NCI-H748 treated with DMSO at 0.1 percent for 48 hours (cell line): ENCODE measurements at places on chromosomes 16 and 17.

- no peak for DNase-seq
Observed at GRCh38 chr16:67935101-67935401, 1.6 kb downstream of the PSMB10 start.

DNA sequence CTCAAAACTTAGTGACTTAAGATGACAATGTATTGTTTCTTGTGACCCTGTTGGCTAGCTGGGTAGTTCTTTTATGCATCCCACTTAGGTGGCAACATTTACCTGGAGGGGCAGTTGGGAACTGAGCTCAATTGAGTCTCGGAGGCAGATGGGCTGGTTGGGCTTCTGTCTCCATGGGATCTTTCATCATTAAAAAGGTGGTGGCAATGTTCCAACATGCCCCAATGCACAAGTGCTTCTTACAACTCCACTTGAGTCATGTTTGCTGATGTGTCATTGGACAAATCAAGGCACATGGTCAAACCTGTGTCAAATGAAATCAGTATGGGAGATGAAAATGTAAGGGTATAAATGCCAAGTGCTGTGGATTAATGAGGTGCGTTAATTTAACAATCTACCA is 11.7 kb upstream of the HS3ST3B1 start:
- DNase-seq, result no peak

DNA sequence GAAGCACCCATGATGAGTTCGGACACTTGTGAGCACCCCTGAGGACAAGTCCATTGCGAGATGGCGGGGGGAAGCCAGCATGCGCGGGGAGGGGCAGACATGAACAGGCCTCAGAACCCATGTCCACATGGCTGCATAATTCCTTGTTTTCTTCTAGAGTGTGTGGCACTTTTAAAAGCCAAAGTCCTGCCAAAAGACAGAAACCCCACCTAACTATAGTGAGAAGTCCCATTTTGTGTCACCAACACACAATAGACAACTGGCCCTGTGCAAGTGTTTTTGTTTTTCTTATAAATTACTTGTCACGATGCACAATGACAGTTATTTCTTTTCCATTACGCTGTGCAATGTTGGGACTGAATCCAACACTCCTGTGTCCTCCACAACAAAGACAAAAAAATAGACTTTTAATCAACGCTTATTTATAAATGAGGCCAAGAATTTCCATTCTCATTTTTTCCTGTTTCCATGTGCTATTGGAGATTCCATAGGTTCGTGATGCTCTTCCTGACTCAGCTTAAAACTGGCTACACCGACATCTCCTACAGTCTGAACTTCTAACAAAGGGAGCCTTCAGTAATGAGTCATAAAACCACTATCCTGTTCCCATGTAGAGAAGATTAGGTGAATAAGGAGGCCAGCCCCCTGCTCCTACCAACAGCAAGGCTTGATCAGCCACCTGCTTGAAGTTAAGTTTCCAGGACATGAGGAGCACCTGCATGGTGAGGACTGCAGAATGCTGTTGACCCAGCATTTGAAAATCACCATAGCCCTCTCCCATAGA is 98.9 kb downstream of the ZNF423 start:
- no peak for DNase-seq

DNA sequence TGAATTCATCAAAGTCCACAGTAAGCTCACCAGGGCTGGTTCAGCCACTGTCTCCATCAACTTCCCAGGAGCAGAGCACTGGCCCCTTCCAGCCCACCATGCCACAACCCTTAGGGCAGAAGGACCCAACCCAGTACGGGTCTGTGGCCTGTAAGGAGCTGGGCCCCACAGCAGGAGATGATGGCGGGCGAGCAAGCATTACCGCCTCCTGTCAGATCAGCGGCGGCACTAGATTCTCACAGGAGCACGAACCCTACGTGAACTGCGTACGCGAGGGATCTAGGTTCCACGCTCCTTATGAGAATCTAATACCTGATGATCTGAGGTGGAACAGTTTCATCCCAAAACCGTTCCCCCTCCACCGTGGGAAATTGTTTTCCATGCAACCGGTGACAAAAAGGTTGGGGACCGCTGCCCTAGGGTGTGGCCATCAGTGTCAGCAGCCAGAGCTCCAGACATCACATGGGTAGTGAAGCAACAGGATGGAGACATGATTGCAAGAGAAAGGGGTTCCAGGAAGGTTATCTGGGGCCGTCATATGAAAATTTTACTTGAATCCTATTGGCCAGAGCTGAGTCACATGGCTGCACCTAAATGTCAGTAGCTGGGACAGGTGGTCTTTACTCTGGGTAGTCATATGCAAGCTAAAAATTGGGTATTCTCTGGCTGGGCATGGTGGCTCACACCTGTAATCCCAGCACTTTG is 12.4 kb upstream of the SLC25A19 start:
- DNase-seq, result no peak

DNA sequence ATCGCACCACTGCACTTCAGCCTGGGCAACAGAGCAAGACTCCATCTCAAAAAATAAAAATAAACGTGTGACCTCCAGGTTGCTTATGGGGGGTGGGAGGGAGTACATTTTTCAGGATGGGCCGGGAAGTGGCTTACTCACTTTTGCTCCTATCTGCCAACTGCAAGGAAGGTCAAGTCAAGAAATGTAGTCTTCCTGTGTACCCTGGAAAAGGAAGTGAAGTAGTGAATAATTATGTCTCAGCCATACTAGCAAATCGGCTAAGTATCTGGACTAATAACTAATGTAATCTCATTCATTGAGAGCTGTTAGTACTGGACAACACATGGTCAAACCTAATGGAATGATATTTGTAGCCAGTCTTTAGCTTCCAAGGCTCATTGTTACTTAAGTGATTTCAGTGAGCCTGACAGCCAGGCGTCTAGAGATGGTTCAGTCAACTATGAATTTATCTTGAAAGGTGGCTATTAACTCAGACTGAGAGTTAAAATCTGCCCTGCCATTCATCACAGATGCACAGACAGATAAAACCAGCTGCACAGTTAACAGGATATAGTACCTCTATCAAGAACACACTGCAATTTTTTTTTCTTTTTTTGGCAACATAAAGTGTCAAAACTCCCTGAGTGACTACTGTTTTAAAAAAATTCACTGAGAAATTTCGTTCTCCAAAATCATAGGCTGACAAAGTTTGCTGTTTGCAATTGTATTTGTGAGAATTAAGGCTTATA is 3.7 kb upstream of the TACO1 start:
- no peak for DNase-seq

GRCh38 chr17:78992542-78993212 is 13.0 kb upstream of the LGALS3BP start:
- no peak for DNase-seq

DNA sequence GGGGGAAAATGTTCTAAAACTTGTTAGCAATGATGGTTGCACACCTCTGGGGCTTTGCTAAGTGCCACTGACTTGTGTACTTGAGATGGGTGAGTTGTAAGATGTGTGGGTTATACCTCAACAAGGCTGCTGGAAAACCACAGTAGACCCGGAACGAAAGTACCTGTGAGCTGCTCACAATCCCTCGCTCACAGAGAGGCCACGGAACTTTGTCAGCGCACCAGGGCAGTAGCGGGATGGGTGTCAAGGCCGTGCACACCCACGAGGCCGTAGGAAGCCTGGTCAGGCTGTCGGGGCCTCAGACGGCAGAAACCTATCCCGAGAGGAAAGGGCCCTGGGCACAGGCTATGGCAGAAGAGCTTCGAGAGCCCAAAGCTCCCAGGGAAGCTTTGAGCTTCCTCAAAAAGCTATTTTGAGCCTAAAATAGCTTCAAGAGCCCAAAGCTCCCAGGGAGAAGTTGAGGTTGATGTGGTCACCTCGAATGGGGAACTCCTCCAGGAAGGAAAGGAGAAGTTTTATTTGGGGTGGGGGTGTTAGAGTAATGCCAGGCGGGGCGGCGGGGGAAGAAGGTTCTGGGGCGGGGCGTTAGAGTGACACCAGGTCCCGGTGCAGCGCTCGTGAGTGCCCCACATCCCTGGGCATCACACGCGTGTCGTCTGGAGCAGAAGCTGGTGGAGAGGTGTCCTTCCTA is 19.0 kb downstream of the CBFA2T3 start:
- DNase-seq, result no peak

- no peak for DNase-seq
Observed at GRCh38 chr17:81418710-81419318, 23.6 kb downstream of the BAHCC1 start.

- DNase-seq, result no peak
Observed at GRCh38 chr17:82239401-82239925, 10.6 kb downstream of the SLC16A3 start.

- no peak for DNase-seq
Observed at GRCh38 chr17:2906901-2907300, 110.7 kb downstream of the RAP1GAP2 start.

DNA sequence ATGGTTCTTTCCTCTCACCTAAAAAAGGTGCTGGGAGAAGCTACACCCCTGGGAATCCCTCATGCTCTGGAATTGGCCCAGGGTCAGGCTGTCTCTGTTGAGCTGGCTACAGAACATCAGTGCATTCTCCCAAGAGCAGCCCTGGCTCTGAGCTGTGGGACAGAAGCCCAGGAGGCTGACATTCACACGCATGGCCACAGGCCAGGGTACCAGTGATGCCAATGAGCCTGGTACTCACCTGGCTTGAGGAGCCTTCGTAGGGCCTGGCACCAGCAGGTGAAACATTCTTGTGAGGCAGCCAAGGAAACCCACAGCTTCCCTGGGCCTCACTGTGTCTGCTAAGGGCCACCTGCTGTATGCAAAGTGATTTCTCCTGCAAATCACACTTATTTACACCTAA is 121.7 kb upstream of the CCL2 start:
- DNase-seq, result no peak

DNA sequence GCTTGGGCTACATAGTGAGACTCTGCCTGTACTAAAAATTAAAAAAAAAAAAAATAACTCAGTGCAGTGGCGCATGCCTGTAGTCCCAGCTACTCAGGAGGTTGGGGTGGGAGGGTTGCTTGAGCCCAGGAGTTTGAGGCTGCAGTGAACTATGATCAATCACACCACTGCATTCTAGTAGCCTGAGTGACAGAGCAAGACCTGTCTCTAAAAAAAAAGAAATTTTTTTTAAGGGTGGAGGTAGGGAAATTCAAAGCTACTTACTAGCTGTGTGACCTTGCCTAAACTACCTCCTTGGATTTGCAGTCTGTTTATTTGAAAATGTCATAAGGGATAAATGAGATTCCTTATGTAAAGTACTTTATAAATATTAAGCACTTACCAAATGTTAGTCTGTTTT is 3.4 kb upstream of the SMPD3 start:
- DNase-seq, result no peak

DNA sequence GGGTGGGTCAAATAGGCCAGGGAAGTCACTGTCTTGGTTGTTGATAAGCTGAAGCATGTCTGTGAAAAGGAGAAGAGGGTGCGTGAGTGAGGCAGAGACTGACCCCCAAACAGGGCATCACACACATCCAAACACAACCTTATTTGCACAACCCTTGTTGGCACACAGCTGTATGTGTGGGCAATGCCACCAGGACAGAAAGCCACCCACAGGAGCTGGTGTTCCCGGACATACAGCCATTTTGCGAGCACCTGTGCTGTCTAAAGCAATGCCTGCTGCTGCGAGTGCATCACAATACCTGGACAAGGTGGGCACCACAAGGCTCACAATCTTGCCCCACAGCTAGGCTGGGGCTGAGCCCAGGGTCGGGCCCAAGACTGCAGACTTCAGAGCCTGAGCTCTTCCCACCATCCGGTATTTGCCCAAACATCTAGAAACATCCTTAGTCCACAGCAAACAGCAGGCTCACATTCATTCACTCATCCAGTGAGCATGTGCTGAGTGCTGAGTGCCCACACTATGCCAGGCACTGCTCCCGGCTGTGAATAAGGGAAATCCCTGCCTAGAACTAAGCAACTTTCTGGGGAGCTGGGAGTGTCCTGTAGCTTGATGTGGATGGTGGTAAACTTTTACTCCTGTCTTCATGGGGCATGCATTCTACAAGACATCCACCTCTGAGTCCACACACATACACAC is 16.2 kb downstream of the SREBF1 start:
- no peak for DNase-seq

- DNase-seq, result no peak
Observed at GRCh38 chr16:72112452-72112792, 18.8 kb downstream of the DHX38 start.

- DNase-seq, result no peak
Observed at GRCh38 chr17:61729690-61730268, 133.5 kb downstream of the BRIP1 start.

- DNase-seq, result peak; percentile 41
Observed at GRCh38 chr17:50627782-50628601, 6.7 kb upstream of the ABCC3 start.

DNA sequence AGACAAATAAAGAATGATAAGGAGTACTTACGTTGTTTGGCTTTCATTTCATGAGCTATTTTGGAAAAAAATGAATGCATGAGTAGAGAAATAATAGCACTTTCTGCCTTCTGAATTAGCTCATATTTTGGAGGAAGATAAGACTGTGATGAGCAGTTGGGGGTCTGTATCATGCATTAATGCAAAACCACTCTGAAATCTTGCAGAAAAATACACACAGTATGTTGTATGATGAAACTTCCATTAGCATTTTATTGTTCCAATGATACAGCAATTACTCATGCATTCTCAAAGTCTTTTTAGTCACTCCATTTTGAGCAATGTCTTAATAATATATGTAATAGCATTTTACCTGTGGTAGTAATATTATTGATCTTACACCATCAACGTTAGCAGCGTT is 571.0 kb downstream of the CDH8 start:
- DNase-seq, result no peak

DNA sequence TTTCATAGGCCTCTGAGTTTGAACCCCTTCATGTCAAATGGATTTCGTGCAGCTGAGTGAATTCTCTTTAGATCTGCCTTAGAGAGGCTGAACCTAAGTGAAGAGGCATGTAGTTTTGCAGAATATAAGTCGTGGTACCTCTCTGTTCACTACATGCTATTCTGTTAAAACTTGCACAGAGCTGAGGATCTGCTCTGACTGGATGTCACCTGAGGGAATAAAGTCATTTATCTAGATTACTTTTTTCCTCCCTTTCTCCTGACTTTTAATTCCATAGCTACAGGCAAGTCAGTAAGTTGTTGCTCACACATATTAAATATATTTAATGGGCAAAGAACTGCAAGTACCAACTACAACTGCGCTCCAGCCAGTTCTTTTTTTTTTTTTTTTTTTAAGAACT is 64.7 kb downstream of the WNT3 start:
- DNase-seq, result no peak

GRCh38 chr16:66357523-66357928 is 9.0 kb upstream of the CDH5 start:
- no peak for DNase-seq

DNA sequence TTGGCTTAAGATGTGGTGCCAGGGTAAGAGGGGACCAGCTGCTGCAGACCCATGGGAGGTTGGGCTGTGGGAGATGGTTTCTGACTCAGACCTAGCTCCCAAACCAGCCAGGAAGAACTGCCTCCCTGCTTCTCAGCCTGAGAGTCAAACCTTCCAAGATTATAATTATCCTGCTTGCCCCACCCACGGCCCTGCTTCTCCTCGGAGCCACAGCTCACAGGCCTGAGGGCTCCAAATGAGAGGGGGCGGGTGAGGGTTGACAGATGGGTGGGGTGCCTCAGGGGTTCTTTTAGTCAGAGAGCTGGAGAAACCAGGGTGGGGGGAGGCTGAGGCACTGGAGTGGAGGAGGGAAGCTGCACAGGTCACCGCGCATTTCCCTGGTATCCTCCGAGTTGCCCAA is 28.7 kb upstream of the GRIN2A start:
- DNase-seq, result no peak
